ENCODE measurements at places on chromosomes 16 and 17. TPM values are rescaled to one million over a fixed set of nuclear protein-coding genes. Genes with fewer than 3 reads are reported as not detected.

DNA sequence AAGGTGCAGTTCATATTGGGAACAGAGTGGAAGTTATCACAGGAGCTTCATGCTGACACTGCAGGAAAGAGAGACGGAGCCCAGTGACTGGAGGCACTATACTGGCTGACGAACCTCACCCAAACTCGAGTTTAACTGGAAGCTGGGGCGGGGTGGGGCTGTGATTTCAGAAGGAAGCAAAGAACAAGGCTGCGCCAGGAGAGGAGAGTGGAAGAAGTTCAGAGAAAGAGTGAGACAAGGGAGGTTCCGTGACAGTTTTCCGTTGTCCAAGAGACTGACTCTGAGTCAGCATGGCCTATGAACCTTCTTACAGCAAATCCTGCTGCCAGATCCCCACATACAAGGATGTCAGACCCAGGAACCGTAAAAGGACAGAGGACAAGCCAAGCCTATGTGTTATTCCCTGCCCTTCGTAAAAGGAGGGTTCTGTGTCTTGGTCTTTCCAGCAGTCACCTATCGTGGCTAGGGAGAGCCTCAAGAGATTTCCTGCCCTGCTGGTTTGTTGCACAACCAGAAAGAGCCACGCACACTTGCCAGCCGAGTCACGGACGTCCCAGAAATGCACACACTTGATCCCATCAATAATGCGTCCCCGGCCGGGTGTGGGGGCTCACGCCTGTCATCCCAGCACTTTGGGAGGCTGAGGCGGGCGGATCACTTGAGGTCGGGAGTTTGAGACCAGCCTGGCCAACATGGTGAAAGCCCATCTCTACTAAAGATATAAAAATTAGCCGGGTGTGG lies 5.1 kb downstream of the PITPNA start:
- peaks cover 5% of the 10 kb centered on the region for H3K27me3 ChIP-seq
- H3K4me3 ChIP-seq = no peak overlapping the region
- H3K4me1 ChIP-seq = peaks cover 33% of the 10 kb centered on the region

MYO15A gene
- 0.34 TPM for total RNA-seq

DNA sequence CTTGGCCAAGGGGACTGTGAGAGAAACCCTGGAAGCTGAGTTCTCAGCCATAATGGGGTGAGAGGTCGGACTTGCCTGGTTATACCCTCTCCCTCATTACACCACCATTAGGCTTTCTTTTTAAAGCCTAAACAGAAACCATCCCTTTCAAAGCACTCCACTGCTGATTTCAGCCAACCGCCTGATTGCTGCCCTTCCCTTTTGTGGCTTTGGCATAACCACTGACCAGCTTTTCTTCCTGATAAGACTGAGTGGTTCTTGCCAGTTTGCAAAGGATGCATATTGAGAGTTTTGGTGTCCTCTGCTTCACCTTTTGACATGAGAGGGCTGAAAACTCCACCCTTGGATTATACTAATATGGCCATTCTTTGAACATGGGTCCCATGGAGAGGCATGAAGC lies 308.2 kb upstream of the GOT2 start:
- H3K36me3 ChIP-seq = no peaks in the 10 kb centered on the region
- H3K27ac ChIP-seq = no peak overlapping the region
- no peaks in the 10 kb centered on the region for H3K27me3 ChIP-seq
- H3K4me1 ChIP-seq = no peaks in the 10 kb centered on the region
- DNase-seq = no peak

HLF gene
- total RNA-seq = 0.36 TPM

CCL8 gene
- total RNA-seq = not detected

- H3K4me1 ChIP-seq = no peaks in the 10 kb centered on the region
- H3K36me3 ChIP-seq = no peaks in the 10 kb centered on the region
- no peak overlapping the region for H3K27ac ChIP-seq
- no peak overlapping the region for H3K4me3 ChIP-seq
- no peaks in the 10 kb centered on the region for H3K27me3 ChIP-seq
These were observed 12.2 kb upstream of the HS3ST4 start for GRCh38 chr16:25679511-25679910.

CSH2 gene
- not detected for total RNA-seq

DNA sequence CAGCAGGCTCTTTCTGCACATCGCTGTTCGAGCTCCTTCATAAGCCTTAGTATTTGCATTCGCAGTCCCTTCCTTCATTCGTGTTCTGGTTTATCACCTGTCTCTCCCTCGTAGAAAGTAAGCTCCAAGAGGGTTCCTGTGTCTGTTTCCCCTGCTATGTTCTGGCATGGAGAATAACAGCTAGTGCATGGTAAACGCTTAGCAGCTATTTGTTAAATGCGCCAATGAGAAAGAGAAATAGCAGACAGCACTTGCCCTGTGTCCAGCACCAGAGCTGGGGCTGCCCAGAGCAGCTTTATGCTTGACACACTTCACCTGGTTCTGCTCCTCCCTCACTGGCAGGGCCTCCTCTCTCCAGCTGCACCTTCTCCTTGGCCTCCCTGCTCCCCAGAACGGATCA lies 5.5 kb downstream of the ZNF688 start:
- H3K4me1 ChIP-seq = peaks cover 43% of the 10 kb centered on the region
- H3K27ac ChIP-seq = peak overlapping the region; percentile 27
- H3K27me3 ChIP-seq = no peaks in the 10 kb centered on the region
- no peak for DNase-seq
- peaks cover 2% of the 10 kb centered on the region for H3K36me3 ChIP-seq

DNA sequence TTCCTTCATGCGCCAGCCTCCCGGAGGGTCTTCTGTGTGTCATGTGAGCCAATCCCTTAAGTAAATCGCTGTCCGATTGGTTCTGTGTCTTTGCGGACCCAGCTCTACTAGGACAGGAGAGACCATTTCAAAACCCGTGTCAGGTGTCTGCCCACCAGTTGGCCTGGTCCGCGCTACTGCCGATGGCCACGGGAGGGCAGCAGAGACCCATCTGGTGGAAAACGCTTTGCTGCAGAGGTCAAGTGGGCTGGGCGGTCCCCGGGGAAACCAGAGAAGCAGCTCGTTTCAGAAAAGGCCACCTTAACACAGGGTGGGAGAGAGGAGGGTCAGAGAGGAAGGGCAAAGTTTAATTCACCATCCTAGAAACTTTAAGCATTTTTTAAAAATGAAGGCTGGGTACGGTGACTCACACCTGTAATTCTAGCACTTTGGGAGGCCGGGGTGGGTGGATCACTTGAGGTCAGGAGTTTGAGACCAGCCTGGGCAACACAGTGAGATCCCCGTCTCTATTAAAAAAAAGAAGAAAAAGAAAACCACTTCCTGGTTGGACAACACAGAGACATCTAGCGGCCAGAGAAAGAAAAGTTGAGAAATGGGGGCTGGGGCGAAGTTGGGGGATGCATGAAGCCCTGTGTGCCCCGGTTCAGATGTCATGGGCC lies 2.8 kb upstream of the CIBAR2 start:
- peak; percentile 68 for DNase-seq
- peaks cover 1% of the 10 kb centered on the region for H3K27me3 ChIP-seq
- H3K36me3 ChIP-seq = no peaks in the 10 kb centered on the region
- H3K4me3 ChIP-seq = peak overlapping the region; percentile 60
- peak overlapping the region; percentile 70 for H3K27ac ChIP-seq

TBC1D26 gene
- not detected for total RNA-seq

KDM6B gene
- total RNA-seq = 163 TPM

Data from activated T-helper 1 cell treated with anti-CD3 and anti-CD28 coated beads, Interleukin-12 subunit alpha, Interleukin-12 subunit beta, Interleukin-2, Interleukin-4 antibody, amounts not matched to agents 30 ng/mL and 10 ng/mL and 1 ng/mL, durations not matched to agents 14 hours and 24 hours and 36 hours (primary cell).